ENCODE measurements at places on chromosomes 2 and 18. TPM values are rescaled to one million over a fixed set of nuclear protein-coding genes. Genes with fewer than 3 reads are reported as not detected.

DNA sequence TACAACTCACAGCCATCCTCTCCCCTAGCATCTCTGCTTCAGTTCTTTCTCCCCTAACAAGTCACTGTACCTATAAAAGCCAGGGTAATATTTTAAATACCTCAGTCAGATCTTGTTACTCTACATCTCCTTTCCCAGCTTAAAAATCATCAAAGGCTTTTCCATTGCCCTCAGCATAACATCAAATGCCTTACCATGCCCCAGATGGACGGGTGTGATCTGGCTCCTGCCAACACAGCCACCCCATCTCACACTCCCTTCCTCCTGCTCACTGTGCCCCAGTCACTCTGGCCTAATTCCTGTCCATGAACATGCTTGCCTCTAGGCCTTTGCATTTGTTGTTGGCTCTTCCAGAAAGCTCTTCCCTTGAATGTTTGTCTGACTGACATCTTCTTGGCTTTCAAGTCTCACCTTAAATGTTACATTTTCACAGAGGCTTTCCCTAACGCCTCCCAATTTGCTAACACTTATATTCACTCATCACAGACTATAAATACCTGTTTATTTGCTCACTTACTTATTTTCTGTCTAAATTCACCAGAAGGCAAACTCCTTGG is 640.9 kb downstream of the NYAP2 start:
- no peak for DNase-seq

DNA sequence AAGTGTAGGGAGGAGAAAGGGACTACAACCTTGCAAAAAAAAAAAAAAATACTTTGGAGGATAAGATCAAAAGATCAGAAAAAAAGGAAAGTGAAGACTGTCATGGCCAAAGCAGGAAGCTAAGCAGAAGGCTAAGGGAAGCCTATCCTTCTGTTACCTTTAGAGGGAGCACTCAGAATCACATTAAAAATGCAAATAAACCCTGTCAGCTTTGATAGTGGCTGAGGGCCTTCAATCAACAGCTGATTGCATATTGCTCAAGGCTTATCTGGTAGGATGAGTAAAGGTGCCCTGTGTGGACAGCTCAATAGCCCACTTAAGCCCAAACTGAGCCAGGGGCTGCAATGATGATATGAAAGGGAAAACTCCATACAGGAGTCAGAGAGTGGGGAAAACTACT is 1021.2 kb downstream of the LRP1B start:
- no peak for DNase-seq

- no peak for DNase-seq
Measured at GRCh38 chr2:20512061-20512605, 65.3 kb downstream of the RHOB start.

Gene MC5R
- total RNA-seq = not detected

- no peak for DNase-seq
Measured at GRCh38 chr2:98234776-98235175, 111.5 kb upstream of the CNGA3 start.

- DNase-seq = no peak
Measured at GRCh38 chr2:74715880-74716279, 61.8 kb downstream of the SEMA4F start.

DNA sequence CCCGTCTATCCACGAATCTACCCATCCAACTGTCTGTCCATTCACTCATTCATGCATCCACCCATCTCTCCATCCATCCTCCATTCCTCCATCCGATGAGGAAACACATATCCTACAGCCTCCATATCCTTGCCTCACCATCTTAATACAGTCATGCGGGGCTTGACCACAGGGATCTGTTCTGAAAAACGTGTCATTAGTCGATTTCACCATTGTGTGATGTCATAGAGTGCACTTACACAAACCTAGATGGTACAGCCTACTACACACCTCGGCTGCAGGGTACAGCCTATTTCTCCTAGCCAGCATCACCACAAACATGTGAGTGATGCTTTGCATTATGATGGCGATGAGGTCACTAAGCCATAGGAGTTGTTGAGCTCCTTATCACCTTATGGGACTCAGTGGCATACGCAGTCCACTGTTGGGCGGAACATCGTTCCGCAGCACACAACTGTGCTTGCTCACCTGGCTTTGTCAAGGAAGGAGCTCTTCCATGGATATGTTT is 1.9 kb upstream of the NT5DC4 start:
- no peak for DNase-seq

Gene CPSF3
- 24.3 TPM for total RNA-seq

DNA sequence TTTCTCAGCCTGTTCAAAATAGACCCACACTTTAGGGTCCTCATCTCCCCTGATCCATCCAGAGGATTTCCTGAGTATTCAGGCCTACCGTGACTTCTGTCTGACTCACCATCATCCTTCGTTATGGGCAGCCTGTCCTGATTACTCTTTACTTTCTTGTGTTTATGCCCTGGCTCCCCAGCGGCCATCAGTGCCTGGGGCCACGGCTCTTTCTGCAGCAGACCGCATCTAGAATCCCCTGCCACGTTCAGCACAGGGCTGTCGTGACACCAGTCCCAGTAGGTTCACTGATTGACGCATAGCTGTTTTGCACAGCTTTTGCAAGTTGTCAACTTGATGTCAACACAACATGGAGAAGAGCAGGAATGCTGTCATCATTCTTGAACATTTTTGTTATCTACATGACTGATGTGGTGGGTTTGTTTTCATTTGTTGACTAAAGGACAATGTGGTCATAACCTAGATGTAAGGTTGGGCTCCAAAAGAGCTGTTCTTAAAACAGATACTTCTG is 225.6 kb downstream of the HAUS1 start:
- DNase-seq = no peak

GRCh38 chr2:49832555-49832954 is 678.2 kb upstream of the FSHR start:
- DNase-seq = no peak

Gene NGEF
- total RNA-seq = 12.0 TPM

DNA sequence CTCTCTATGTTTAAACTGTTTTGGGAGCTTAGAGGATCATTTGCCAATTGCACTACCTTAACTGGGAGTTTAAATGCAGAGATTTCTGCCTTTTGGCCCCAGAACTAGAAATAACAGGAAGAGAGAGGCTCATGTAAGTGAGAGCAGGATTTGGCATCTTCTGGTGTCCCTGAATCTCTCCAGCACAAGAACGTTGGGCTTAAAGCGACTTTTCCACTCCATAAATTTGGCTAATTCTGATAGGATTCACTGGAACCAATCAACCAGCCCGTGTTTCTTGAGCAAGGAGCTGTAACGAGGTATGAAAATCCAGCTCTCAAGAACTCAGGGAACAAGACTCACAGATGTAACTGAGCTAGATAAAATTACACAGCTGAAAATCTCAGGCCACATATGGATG is 181.0 kb downstream of the C1D start:
- DNase-seq = no peak

DNA sequence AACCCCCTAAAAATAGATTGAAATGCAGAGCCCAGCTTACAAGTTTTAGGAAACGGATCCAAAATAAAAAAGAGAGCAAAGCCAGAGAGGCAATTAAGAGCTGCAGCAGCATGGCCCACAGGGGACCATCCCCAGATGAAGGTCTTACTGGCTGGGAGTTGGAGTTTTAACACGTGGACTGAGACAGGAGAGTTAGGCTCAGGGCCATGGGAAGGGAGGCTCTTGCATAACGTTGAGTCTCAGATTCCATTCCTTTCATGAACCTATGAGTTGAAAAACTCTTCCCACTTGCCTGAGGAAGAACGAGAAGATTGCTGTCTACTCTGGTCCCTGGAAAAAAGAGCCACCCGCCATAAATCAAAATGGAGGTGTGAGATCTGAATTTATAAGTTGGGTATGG is 101.8 kb upstream of the NDUFV2 start:
- DNase-seq = no peak

Gene OSR1
- 4.9 TPM for total RNA-seq

Gene WNT10A
- 0.12 TPM for total RNA-seq

DNA sequence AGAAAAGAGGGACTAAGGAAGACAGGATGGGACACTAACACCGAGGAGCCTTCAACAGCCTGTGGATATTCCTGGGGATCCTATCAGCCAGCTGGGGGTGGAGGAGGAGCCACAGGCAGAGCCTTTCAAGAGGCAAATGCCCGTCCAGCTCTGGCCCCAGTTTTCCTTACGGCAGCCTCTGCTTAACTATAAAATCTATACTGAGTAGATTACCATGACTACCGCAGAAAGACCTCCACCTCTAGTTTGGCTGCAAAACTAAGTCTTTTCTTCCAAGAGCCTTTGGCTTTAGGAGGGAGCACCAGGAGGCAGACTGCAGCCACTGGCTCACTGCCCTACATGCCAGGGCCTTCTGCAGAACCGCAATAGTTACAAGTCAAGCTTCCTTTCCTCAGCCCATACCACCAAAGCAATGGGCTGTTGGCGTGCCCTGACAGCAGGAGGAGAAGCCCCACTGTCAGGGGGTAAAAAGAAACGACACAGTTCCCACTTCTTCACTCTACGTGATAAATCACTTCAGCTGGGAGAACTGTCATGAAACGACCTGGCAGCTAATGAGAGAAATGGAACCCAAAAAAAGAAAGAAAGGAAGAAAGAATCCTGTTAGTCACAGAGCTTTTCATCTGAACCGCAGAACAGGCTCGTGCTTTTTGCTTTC is 25.1 kb upstream of the CREB1 start:
- DNase-seq = no peak

GRCh38 chr2:204066051-204066450 is 129.5 kb downstream of the ICOS start:
- no peak for DNase-seq

- no peak for DNase-seq
Measured at GRCh38 chr2:53519918-53520841, 247.4 kb upstream of the CHAC2 start.

Gene KCNIP3
- total RNA-seq = 24.3 TPM

Gene CERS6
- 22.4 TPM for total RNA-seq

GRCh38 chr2:70551167-70551566 is 2.5 kb downstream of the TGFA start:
- DNase-seq = peak; percentile 21
